ENCODE measurements at places on chromosomes 5 and 9.

DNA sequence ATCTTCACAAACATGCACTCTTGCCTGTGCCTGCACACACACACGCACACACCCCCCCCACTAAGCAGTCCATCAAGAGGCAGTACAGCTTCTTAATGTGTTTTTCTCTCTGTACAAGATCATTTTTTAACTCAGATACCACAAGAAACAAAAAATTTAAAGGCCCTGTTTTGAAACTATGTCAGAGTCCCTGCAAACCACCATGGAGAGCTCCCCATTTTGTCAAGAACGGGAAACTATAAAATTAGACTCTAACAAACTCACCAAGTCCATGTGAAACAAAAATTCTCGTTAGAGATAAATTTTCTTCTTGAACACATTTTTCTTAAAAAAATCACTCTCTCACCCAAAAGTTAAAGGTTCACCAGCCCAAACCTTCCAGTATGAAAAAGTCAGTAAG, 86.3 kb downstream of the ELAVL2 start:
- no peak overlapping the region for H3K27ac ChIP-seq
- DNase-seq, result no peak
- no peaks in the 10 kb centered on the region for H3K27me3 ChIP-seq
- H3K36me3 ChIP-seq, result no peaks in the 10 kb centered on the region
- H3K4me1 ChIP-seq, result peaks cover 3% of the 10 kb centered on the region

- DNase-seq, result no peak
- H3K27me3 ChIP-seq, result no peaks in the 10 kb centered on the region
- H3K36me3 ChIP-seq, result peaks cover 2% of the 10 kb centered on the region
- H3K4me1 ChIP-seq, result no peaks in the 10 kb centered on the region
These were observed 130.2 kb downstream of the MAN2A1 start for GRCh38 chr5:109819878-109820277.

GRCh38 chr5:42750507-42750906, 6.1 kb upstream of the CCDC152 start:
- no peaks in the 10 kb centered on the region for H3K4me1 ChIP-seq
- H3K36me3 ChIP-seq, result no peaks in the 10 kb centered on the region
- no peak for DNase-seq
- H3K27me3 ChIP-seq, result no peaks in the 10 kb centered on the region
- H3K27ac ChIP-seq, result no peak overlapping the region

DNA sequence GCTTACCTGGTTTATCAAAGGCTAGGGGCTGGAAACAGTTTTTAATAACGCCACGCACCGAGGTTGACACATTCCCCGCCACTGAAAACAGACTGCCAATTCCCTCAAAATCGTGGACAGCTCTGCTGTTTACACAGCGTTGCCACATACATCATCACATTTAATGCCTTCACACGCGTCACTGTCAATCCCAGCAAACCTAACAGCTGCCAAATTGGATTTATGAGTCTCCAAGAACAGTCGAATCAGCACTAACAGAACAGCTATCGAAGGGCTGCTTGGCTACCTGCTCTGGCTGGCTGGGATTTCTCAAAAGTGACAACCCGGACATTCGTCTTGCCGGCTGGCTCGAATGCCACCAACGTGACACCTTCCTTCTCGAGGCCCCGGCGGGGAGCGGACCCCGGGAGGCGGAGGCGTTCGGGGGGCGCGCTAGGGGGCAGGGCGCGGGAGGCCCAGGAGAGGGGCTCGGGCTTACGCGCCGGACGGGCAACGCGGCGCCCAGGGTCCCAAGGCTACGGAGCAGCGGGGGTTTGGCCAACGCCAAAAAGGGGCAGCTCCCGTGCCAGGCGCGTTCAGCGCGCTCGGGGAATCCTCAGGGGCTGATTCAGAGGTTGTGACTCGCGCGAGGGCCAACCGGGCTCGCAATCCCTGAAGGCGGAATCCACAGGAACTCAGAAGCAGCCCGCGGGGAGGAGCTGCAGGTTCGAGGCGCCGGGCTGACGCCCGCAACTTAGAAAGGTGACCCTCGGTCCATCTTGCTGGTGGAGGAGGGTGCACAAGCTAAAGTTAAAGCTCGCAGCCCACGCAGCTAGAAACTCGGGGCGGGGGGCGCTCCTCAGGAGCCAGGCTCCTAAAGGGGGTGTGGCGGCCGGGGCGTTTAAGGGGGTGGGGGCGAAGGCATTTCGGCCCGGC, 1.2 kb downstream of the CDC14B start:
- H3K4me3 ChIP-seq, result peak overlapping the region; percentile 95
- DNase-seq, result no peak
- H3K27ac ChIP-seq, result no peak overlapping the region
- no peaks in the 10 kb centered on the region for H3K36me3 ChIP-seq

DNA sequence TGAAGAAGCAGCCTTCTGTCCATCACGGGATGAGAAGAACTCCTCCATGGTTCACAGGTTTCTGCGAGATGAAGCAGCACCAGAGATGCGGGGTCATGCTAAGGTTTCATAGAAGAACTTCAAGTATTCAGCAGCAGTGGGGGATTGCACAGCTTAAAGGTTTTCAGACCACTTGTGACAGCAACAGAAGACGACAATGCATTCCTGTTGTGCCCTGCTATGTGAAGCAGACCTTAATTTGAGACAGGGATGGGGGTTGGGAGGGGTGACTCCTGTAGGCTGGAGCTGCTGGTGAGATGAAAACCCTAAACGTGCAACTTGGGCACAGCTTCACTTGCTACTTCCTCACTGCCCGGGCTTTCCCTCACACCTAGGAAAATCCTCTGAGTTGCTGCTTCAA, 256.0 kb downstream of the SLIT3 start:
- H3K27me3 ChIP-seq, result no peaks in the 10 kb centered on the region
- no peak overlapping the region for H3K27ac ChIP-seq
- peaks cover 6% of the 10 kb centered on the region for H3K4me1 ChIP-seq
- H3K4me3 ChIP-seq, result no peak overlapping the region
- no peaks in the 10 kb centered on the region for H3K36me3 ChIP-seq
- no peak for DNase-seq

GRCh38 chr5:55645304-55645703, 66.8 kb downstream of the SLC38A9 start:
- no peak overlapping the region for H3K4me3 ChIP-seq
- H3K4me1 ChIP-seq, result no peaks in the 10 kb centered on the region
- no peak overlapping the region for H3K27ac ChIP-seq
- no peaks in the 10 kb centered on the region for H3K36me3 ChIP-seq

GRCh38 chr5:157184117-157184670, 3.6 kb downstream of the ITK start:
- no peak for DNase-seq
- no peak overlapping the region for H3K4me3 ChIP-seq
- no peaks in the 10 kb centered on the region for H3K4me1 ChIP-seq
- no peaks in the 10 kb centered on the region for H3K36me3 ChIP-seq
- H3K27me3 ChIP-seq, result peaks cover 1% of the 10 kb centered on the region
- H3K27ac ChIP-seq, result no peak overlapping the region

DNA sequence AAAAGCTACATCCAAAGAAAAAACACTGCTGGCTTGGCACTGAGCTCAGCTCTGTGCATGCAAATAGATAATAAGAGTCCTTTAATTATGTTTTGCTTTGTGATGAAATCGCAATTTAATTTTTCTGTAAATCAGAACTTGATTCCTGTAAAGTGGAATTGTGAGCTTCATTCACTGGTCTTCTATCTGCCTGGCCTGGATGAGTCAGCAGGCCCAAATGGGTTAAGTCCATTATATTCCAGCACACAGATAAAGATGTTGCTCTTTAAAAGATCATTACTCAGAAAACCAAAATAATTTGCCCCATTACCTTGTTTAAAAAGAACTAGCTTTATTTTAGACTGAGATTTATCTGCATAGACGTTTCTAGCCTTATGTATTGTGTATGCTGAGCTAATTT, 90.4 kb downstream of the CARTPT start:
- H3K4me1 ChIP-seq, result peaks cover 15% of the 10 kb centered on the region
- DNase-seq, result no peak
- no peaks in the 10 kb centered on the region for H3K36me3 ChIP-seq
- no peak overlapping the region for H3K27ac ChIP-seq
- H3K4me3 ChIP-seq, result no peak overlapping the region

GRCh38 chr9:134178394-134178767, 14.0 kb upstream of the RNU6ATAC start:
- H3K27me3 ChIP-seq, result no peaks in the 10 kb centered on the region
- H3K36me3 ChIP-seq, result no peaks in the 10 kb centered on the region
- no peak overlapping the region for H3K4me3 ChIP-seq
- peaks cover 16% of the 10 kb centered on the region for H3K4me1 ChIP-seq

DNA sequence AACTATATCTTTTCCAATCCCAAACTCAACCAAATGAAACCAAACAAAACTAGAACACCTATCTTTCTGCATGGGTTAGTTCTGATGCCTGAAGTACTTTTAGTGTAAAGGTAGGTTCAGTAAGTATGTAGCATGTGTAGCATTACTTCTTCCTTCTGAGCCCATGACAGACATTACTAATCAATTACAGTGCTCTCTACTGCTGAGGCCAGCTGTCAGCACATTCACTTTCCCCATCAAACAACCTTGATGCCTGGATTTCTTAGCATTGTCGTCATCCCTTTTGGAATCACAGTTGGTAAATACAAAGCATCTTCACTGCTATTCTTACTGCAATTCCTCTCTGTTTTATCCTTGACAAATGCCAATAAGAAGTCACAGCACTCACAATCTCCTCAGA, 103.2 kb downstream of the PTTG1 start:
- H3K36me3 ChIP-seq, result no peaks in the 10 kb centered on the region
- no peak for DNase-seq
- no peak overlapping the region for H3K27ac ChIP-seq

- H3K4me1 ChIP-seq, result no peaks in the 10 kb centered on the region
- peaks cover 99% of the 10 kb centered on the region for H3K36me3 ChIP-seq
- H3K4me3 ChIP-seq, result no peak overlapping the region
- no peak overlapping the region for H3K27ac ChIP-seq
These were observed 24.4 kb downstream of the FBLL1 start for GRCh38 chr5:168553377-168554130.

GRCh38 chr5:40828690-40829661, 6.0 kb downstream of the RPL37 start:
- H3K27ac ChIP-seq, result no peak overlapping the region
- H3K36me3 ChIP-seq, result peaks cover 91% of the 10 kb centered on the region
- no peaks in the 10 kb centered on the region for H3K27me3 ChIP-seq
- DNase-seq, result no peak

GRCh38 chr5:159663986-159664385, 252.3 kb upstream of the ADRA1B start:
- no peaks in the 10 kb centered on the region for H3K27me3 ChIP-seq
- H3K36me3 ChIP-seq, result no peaks in the 10 kb centered on the region
- H3K4me3 ChIP-seq, result no peak overlapping the region
- DNase-seq, result no peak
- H3K4me1 ChIP-seq, result no peaks in the 10 kb centered on the region
- no peak overlapping the region for H3K27ac ChIP-seq

DNA sequence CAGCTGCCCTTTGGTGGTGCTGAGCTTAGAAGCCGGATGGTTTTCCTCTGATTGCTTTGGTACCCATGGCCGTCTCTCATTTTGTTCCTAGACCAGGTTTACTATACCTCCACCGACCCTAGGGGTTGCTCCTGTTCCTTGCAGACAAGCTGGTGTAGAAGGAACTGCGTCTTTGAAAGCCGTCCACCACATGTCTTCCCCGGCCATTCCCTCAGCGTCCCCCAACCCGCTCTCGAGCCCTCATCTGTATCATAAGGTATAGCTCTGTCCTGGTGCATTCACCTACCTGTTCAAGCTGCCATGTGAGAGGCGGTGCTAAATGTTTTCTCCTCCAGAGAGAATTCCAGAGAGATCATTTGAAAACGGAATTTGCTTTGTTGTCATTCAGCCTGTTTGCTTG, 39.5 kb downstream of the TENT4A start:
- H3K4me3 ChIP-seq, result no peak overlapping the region
- H3K4me1 ChIP-seq, result no peaks in the 10 kb centered on the region
- H3K27me3 ChIP-seq, result no peaks in the 10 kb centered on the region
- peaks cover 40% of the 10 kb centered on the region for H3K36me3 ChIP-seq

DNA sequence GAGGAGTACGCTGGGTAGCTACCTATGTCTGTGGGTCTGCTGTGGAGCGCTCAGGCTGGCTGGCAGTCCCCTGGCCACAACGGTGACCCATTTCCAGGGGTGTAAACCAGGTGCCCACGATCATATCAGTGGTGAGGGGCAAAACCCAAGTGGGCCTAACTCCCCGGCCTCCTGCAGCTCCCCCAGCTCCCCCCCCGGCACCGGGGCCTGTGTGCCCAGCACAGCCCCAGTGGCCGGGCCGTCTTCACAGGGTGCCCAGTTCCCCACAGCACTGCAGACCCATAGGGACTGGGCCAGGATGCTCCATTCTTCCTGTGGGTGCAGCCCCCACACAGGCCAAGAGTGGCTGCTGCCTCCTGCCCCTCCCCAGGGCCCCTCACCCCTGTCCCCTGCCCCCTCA, 958 bp upstream of the LCN8 start:
- H3K27me3 ChIP-seq, result peaks cover 2% of the 10 kb centered on the region
- H3K4me3 ChIP-seq, result no peak overlapping the region
- H3K27ac ChIP-seq, result no peak overlapping the region

- no peak overlapping the region for H3K4me3 ChIP-seq
- H3K27ac ChIP-seq, result no peak overlapping the region
- H3K4me1 ChIP-seq, result no peaks in the 10 kb centered on the region
- no peaks in the 10 kb centered on the region for H3K27me3 ChIP-seq
These were observed 185.7 kb upstream of the IL12B start for GRCh38 chr5:159515909-159516415.

DNA sequence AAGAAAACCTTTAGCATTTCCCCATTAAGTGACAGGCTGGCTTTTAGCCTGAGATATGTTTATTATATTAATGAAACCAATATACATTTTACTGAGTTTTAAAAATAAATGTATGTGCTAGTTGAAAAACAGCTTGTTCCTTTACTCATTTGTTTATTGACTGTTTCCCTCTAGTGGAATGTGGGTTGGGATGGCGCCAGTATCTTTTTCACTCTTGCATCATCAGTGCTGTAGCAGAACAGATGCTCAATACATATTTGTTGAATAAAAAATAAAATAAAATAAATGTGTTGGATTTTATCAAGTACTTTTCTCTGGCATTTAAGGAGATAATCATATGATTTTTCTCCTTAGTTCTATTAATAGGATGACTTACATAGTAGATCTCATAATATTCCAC, 43.0 kb downstream of the FSTL4 start:
- no peak overlapping the region for H3K27ac ChIP-seq
- no peaks in the 10 kb centered on the region for H3K4me1 ChIP-seq
- no peak overlapping the region for H3K4me3 ChIP-seq
- no peak for DNase-seq

DNA sequence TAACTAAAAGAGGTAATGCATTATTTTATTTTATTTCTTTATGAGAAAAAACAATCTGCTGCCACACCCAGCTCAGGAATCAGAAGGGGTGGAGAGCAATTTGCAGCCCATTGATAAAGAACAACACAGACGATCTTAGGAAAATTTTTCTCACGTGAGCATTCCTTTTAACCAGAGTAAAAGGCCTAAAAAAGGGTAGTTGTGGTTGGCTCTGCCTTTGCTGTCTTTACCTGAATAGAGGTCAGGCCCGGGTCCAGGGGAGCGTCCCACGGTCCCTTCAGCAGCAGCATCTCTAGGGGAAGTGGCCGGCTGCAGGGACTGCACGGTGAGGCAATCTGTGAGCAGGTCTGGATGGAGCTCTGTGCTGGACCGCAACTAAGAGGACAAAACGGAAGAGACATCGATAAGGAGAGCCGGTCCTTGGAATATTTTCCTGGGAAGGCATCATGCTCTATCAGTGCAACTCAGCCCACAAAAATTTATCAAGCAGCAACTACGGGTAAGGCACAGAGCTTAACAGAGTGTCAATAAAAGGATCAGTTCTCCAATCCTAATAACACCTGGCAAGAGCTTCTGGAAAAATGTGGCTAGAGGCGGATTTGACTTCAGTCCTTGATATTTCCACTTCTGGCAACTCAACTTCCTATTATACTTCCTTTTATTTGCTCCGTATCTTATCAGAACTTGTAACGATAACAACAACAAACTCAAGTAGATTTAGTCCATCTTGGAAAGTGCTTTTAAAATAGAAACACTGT, 372.8 kb upstream of the RFX3 start:
- no peak for DNase-seq
- H3K4me3 ChIP-seq, result no peak overlapping the region
- H3K27ac ChIP-seq, result no peak overlapping the region

Data from neuronal stem cell (in vitro differentiated cells).